ENCODE measurements at places on chromosomes 13 and 19. TPM values are rescaled to one million over a fixed set of nuclear protein-coding genes. Genes with fewer than 3 reads are reported as not detected.

Gene WDR87
- total RNA-seq, result not detected

Gene CPB2
- not detected for total RNA-seq

Gene MAP1S
- total RNA-seq, result 79.3 TPM

- DNase-seq, result no peak
Measured at GRCh38 chr13:81394640-81395039, 1053.7 kb upstream of the SPRY2 start.

DNA sequence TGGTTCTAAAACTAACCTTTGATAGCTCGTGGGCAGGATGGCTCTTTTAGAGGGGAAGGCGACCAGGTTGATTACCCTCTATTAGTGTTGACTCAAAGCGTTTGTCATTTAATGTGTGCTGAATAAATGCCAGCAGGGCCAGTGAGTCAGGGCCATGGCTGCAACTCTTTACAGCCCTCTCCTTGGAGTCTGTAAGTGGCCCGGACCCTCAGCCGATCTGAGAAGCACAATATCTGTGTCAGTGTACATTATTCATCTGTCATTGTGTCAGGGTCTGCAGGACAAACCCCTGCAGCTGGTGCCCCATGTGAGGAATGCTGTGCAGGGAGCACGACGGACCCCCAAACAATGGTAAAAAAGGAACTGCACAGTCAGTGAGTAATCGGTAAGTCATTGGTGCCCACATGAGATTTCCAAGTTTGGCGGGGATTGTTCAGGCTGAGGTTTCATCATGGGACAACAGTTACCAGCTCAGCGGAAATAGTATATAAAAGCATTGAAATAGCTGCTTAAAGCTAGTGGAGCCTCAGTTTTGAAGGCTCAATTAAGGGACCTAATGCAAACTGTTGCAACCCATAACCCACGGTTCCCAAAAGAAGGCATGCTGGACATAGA is 139.1 kb downstream of the ZNF675 start:
- no peak for DNase-seq

DNA sequence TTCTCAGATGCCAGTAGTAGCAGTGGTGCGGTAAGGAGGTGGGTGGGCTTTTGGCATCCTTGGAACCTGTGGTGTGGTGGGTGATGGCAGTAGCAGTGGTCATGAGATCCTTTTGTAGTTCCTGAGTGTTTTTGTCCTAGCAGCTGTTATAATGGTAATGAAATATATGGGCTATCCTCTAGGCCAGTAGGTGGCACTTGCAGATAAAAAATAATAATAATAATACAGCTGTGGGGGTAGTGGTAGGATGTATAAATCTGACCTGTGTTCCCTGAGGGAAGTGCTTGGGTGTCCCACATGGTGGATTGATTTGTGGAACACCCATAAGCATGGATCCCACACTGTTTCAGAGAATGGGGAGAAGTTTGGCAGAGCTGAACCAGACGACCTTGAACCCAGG is 334.0 kb downstream of the SLITRK5 start:
- no peak for DNase-seq

GRCh38 chr13:20998649-20999415 is 62.6 kb downstream of the LATS2 start:
- no peak for DNase-seq

DNA sequence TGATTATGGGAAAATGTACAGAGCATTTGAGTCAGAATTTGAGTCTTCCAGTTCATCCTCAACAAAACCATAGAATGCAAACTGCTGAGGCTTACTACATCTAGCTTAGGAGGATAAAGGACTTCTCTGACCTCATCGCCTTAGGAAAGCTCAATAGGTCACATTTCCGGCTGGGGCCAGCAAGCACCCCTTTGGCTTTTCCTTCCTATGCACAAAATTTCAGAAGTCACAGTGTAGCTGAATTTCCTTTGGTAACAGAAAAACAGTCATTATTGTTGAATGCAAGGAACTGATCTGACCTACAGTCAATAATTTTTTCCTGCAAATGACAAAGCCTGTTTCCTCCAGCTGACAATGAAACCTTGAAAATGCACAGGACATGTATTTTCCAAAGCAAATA is 32.8 kb upstream of the LRCH1 start:
- DNase-seq, result no peak

DNA sequence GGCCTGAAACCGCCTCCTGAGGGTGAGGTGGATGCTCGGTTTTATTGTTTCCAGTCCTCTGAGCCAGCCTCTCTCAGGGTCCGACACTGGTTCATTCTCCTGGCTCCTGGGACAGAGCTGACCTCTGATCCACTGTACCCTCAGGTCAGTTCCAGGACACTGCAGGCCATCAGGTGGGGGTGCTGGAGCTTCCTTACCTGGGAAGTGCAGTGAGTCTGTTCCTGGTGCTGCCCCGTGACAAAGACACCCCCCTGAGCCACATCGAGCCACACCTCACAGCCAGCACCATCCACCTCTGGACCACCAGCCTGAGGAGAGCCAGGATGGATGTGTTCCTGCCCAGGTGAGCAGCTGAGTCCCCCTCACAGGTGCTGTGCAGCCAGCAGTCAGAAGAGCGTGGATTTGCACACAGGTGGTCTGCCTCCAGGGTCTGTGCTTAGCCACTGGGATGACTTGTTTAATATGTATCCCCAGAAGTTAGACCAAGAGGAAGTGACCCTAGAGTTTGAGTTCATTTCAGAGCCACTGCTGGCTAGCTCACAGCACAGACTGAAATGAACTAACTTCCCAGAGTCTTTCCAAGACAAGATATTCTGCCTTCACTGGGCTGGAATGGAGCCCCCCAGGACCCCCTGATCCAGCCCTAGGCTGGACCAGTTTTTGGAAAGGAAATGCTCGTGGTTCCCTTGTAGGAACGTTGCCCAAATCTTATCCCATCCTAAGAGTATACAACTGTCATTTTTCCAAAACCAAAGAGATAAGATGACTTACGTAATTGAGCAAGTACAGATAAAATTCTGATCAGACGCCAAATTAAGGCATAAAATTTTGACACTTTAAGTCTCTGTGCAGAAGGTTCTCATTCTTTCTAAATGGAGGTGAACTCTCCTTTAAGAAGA is 8.8 kb downstream of the SERPINE3 start:
- DNase-seq, result no peak

DNA sequence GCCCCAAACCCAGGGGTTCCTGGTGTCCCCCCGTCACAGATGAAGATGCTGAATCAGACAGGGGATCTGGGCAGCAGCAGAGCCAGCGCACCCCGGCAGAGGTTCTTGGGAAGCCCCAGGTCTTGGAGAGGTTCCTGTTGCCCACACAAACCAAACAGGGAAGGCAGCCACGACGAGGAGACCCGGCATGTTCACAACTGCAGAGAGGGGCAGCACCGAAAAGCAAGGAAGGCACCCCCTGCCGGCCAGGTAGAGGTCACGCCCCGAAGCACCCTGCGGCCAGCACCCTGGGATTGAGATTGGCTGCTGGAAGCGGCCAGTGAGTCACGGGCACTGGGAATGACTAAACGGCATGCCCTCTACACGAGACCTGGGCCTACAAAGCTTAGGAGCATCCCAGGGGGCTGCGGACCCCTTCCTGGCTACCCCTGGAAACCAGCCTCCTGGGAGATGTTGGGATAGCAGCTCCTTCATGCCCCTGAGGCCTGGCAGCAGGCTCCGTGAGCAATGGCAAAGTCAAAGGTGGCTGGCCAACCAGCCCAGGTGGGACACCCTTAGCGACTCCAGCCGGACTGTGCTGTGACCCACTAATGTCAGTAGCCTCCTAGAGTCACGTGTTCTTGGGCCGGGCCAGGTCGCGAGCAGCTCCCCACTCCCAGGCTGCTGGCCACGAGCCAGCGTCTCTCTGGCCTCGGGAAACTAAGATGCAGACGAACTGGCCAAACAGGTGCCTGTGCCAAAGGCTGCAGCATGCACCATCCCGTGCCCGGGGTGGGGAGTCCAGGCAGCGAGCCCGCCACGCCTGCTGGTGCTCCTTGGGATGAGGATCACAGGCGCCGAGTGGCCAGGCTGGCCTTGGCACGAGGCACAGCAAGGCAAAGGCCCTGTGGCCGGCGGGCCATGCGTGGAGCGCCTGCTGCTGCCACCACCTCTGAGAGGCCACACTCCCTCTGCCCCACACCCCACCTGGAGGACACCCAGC is 43.2 kb downstream of the MLLT1 start:
- DNase-seq, result no peak

Data from activated CD4-positive, alpha-beta T cell treated with anti-CD3 and anti-CD28 coated beads for 36 hours (primary cell).